Small intestine (tissue), 16 donors: ENCODE measurements at places on chromosomes 13 and 19.

DNA sequence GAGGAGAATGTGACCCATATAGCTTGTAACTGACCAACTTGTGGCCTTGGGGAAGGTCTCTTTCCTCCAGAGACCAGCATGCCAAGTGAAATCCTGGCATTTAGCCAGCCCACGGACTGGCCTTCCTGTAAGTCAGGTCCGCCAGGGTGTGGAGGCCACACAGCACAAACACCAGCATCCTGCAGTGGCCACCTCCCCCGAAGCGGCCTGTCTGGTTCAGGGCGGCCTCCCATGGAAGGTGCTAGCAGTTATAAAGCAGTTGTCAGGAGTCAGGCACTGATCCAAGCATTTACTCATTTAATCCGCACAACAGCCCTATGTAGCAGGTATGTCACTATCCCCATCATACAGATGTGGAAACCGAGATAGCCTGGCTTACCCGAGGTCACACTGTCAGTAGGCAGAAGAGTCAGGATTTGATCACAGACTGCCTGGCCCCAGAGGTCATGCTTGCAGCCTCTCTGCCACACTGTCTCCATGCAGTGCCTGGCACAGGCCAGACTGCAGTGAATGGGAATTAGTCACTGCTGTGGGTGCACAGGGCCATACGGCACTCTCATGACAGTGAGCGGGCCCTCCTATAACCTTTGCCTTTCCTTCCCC, 36.7 kb downstream of the CAPN12 start:
- peak; percentile 39 for DNase-seq

DNA sequence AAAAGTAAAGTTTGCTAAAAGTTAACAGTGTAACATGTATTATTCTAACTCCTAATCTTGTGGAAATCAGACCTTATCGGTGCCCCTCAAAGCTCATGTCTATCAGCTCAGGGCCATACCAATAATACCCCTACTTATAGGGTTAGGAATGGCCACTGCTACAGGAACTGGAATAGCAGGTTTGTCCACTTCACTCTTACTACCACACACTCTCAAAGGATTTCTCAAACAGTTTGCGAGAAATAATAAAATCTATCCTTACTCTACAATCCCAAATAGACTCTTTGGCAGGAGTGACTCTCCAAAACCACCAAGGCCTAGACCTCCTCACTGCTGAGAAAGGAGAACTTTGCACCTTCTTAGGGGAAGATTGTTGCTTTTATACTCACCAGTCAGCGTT, 1677.7 kb downstream of the OLFM4 start:
- no peak for DNase-seq

DNA sequence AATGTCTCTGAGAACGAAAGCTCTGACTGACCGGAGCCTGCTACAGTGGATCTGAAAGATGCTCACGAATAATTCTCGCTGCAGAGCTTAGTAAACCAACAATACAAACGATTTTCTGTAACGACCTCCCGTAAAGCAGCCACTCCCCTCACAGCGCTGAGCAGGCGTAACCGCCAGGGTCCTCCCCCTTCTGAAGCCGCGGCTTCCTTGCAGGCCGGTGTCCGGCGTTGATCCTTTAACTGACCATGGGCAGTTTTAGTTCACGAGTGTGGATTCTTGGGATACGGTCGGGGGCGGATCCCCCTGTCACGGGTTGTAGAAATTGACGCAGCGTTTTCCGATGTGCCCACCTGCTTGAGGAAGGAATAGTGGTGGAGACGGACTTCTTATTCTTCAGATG, 75.9 kb downstream of the ATP11A start:
- no peak for DNase-seq

DNA sequence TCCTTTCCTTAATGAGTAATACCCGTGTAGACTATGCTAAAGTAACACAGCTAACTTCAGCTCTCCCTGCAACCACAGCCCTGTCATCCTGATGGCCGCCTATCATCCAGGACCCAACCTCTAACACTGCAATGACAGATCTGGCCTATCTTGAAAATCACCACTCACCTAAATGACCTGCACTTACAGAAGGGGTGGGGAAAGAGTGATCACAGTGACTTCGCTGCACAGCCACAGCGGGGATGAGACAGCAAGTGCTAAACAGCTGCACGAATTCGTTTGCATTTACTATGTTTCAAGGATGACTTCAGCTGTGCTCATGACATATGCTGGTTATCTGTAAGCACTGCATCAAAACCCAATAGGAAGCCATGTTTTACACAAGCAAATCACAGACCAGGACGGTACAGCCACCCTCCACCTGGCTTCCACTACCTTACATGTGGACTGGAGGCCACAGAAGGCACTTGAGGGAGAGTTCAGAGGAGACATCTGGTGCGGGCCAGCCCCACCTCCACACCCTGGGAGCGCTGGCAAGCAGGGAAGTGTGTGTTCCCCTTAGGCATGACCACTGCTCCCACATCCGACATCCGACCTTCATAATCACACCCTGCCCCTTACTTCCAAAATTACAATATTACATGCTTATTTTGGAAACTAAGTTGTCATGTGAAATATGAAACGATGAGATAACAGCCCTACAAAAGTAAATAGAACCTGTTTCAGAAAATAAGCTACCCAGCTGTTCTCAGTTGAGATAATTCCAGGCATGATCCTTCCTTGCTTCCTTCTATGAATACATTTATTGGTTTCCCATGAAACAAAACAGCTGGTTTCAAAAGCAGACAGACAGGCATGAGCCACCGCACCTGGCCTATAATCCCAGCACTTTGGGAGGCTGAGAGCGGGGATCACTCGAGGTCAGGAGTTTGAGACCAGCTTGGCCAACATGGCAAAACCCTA, 95.7 kb downstream of the STK24 start:
- peak; percentile 18 for DNase-seq

DNA sequence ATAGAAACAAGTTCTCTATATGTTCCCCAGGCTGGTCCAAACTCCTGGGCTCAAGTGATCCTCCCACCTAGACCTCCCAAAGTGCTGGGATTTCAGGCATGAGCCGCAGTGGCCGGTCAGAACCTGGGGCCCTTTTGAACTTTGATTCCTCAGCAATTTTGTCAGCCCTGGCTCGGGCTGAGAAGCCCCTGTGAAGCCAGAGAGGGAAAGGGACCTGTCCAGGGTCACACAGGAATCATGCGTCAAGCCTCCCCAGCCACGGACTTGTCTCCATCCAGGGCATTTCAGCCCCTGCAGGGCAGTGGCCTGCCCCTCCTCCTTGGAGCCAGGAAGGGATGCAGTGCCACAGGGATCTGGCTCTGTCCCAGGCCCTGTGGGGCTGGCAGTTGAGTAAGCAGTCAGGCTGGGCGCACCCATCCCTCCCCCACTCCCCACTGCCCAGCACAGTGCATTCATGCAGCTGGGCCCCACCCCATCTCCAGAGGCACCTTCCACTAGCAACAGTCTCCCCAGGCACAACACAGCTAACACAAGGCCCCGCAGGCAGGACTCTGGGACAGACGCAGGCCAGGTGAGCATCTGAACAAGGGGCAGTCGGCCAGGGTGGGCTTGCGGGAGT, at the start of gene CAPS:
Gene CAPS, plus strand, starts transcription at position 516 of the 619 bp plus-strand sequence. CDS start 153 bp downstream, outside the sequence.
- peak; percentile 17 for DNase-seq

DNA sequence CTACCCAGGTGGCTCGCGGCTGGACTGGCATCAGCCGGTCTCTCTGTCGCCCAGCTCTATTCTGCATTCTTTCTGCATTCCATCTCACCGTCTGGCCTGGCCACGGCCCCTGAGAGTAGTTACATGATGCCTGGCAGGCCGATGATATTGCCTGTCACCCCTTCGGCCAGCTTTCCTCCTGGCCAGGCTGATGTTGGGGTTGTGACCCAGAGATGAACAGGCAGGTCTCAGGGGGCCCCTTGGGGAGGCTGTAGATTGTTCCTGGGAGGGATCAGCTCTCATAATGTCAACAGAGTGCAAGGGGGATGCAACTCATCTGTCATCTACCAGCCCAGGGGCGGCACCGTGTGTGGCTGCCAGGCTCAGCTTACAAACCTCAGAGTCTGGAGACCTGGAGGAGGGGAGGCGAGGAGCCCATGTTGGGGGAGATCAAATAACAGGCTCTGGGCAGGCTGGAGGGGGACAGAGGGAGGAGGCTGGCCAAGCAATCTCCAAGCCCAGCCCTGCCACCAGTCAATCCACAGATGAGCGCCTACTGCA, 13.6 kb upstream of the FBXO17 start:
- no peak for DNase-seq

- no peak for DNase-seq
Measured at GRCh38 chr19:17620696-17621095, 65.2 kb downstream of the COLGALT1 start.

DNA sequence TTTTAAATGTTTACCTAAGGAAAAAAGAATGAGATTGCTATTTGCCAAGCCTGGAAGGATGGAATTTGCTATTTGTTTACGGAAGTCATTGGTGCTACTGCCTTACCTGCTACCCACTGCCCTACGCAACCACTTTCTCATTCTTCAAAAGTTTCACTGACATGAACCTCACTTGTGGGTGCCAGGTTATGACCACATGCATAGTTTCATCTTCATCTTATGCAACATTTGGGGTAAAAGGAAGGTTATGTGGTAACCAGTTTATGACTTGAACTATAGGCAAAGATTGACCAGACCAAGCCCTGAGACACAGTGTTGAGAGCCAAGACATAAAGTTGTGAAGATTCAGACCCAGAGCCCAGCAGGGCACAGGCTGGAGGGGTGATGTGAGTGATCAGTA, 142.5 kb downstream of the LACC1 start:
- DNase-seq = no peak

GRCh38 chr19:58252102-58252685, 23.5 kb downstream of the ZNF544 start:
- DNase-seq = peak; percentile 42

DNA sequence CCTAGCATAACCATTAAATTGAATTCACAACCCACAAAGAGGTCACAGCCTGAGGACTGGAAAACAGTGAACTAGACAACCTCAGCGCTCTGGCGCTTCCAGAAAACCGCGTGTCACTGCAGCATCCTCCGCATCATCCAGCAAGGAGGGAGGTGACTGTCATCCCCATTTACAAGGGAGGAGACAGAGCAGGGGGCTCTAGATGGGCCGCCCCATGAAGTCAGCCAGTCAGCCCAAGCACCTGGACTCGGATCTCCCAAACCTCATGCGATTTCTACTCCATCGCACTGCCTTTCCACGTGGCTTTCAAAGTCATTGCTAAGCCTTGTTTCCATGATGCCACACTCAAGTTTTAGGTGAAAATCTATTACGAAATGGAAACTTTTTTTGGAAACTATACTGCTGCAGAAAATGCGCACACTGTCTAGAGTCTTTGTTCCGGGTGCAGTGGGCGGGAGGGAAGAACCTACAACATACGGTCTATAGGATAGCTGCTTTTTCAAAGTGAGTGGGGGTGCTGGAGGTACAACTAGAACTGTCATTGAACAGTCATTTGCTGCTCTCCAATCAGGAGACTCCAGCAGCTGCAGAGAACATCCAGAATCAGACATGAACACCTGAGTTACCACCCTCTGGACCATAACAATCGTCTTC, 2.8 kb downstream of the AP3D1 start:
- DNase-seq = no peak

DNA sequence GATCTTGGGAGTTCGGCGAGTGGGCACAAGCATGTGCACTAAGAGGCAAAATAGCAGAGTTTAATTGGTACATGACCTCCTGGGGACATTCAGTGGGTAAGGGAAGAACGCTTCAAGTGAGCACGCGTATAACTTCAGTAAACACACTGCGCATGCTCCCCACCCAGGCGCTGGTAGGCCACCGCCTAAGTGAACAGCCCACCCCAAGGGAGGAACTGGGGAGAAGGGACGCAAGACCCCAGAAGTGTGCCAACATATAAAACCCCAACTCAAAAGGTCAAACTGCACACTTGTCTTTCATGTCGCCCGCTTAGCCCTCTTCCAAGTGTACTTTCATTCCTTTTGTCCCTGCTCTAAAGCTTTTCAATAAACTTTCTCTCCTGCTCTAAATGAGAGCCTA, 10.5 kb upstream of the NTN5 start:
- DNase-seq = peak; percentile 50

DNA sequence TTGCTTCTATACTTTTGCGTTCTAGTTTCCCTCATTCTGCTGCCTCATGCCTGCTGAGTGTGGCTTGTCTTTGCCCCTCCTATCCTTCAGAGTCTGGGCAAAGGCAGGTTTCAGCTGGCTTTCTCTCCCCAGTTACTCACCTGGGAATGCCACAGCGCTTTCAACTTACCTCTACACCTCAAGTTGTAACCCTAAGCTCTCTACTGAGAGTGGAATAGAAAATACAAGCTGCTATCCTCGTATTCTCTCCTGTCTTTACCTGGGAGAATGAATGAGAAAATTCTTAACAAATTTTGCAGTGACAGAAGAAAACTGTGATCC, 316.3 kb upstream of the KLF12 start:
- no peak for DNase-seq

DNA sequence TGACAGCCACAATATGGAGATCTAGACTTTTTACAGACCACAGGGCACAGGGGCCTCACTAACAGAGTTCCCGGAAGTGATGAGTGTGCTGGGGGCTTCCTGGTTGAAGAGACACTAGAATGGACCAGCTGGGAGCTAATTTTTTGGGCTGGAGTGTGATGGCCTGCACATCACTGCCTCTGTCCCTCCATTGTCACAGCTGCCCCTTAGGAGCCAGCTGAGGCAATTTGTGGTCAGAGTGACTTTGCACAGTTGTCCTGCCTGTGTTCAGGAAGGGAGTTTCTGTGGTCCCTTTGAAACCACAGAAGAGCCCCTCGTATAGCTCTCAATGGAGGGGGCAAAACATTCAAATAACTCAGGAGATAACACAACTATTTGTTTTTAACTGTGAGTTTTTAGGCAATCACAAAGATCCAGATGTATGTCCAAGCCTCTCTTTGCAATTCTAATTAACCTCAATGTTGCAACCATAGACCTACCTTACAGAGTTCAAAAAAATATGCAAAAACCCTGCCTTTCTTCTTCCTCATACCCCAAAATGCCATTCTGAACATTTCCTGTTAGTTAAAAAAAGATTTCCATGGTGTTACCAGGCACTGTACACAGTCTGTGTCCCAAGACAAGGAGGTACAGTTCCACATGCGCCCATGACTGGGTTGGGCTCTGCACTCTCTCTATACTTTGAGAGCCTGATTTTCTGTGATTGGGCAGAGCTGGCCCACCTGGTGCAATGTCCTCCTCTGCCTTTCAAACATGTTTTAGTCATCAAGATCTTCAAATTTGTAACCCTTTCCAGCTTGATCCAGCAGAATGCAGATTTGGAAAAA, 2.4 kb downstream of the ALOX5AP start:
- DNase-seq = no peak

DNA sequence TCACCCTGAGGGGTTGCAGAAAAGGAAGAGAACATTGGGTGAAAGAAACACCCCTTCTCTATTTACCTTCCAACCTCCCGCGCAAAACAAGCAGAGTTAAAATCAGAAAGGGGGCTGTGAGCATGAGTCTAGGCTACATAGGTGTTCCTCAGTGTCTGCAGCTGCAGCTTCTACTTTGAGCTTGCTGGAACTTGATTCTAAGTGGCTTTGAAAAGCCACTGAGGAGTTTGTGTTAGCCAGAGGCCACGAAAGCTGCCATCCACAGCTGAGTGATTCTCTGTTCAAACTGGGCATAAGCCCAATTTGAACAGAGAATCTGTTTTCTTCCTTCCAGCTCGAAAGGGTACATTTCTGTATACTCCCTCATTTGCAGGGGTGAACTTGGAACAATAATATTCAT, 343.9 kb downstream of the PCDH9 start:
- no peak for DNase-seq

- DNase-seq = no peak
Measured at GRCh38 chr13:21905486-21905885, 234.6 kb downstream of the FGF9 start.
